ENCODE measurements at places on chromosomes 16 and 17.

DNA sequence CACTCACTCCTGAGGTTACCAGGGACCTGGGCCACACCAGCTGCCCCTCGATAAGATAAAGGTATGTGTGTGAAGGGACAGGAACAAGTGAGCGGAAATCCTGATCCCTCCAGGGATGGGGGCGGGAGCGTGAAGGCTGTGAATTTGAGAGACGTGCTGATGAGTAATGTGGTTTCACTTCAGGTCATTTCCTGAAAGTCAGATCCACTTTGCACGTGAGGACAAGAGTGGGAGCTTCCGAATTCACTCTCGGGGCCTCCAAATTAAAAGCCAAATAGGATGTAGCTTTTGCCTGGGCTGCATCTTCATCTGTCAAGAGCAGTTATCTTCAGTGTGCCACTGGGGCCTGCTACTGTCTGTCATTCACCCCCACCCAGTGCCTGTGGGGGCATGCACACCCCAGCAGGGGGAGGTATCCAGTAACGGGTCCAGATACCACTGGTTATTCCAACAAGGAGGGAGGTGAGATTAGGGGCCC lies 87.4 kb upstream of the LHX1 start:
- no peak for DNase-seq

DNA sequence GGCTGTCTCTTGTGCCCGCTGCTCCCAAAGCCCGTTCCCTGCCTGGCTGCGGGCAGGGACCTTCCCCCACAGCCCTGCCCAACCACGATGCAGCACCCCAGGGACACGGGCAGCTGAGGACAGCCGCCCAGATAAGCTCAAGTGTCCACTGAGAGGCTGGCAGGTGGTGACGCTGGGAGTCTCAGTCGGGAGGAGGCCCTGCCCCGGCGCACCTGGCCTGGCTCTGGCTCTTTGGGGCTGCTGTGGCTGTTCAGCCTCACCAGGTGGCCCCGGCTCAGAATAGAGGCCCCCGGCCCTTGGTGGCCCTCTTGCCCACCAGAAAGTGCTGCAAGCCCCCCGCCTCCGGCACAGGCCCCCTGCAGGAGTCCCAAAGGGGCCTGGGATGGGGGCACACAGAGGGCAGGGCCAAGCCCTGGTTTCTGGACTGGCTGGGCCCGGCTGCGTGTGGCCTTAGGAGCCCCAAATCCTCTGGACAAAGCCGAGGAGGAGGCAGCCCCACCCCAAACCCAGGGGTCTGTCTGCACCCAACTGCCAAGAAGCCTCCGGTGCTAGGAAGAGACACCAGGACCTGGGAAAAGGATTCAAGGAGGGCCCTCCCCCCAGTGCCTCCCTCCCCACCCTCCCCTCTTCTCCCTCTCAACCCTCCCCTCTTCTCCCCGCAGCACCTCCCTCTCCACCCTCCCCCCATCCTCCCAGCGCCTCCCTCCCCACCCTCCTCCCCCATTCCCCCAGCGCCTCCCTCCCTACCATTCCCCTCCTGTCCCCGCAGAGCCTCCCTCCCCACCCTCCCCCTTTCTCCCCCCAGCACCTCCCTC lies 5.3 kb downstream of the NTHL1 start:
- DNase-seq, result no peak

DNA sequence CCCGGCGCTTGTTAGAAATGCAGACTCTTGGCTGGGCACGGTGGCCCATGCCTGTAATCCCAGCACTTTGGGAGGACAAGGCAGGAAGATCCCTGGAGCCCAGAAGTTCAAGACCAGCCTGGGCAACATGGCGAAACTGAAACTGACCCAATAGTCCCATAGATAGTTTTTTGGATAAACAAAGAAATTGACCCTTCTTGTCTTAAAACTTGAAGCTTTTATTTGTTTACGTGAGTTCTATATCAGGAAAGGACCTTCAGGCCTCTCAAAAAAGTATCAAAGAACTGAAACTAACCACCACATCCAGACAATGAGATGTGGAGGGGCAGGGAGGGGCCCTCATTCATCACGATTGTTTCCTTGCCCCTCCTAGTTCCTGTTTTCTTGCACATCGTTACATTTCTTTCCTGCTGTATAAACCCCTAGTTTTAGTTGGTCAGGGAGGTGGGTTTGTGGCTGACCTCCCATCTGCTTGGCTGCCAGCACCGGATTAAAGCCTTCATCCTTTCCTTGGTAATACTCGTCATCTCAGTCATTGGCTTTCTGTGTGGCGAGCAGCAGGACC lies 29.9 kb upstream of the PRM1 start:
- no peak for DNase-seq

GRCh38 chr16:28823291-28823872 lies 583 bp downstream of the ATXN2L start:
- no peak for DNase-seq

GRCh38 chr17:2684549-2684948 lies 27.0 kb downstream of the CLUH start:
- DNase-seq, result no peak

GRCh38 chr17:70945386-70945785 lies 776.1 kb downstream of the KCNJ2 start:
- DNase-seq, result no peak
